SIG-M5 (cell line): ENCODE measurements at places on chromosomes 5 and 9.

DNA sequence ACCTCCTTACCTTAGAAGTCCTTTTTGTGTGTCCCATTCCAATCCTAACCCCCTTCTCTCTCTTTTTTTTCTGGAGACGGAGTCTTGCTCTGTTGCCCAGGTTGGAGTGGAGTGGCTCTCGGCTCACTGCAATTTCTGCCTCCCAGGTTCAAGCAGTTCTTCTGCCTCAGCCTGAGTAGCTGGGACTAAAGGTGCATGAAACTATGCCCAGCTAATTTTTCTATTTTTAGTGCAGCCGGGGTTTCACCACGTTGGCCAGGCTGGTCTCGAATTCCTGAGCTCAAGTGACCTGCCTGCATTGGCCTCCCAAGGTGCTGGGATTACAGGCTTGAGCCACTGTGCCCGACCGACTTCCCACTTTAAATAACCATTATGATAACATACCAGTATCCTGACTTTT, 17.5 kb downstream of the TMEM38B start:
- no peak for DNase-seq

GRCh38 chr5:9094582-9094981, 451.3 kb downstream of the SEMA5A start:
- DNase-seq = no peak

GRCh38 chr5:22751536-22751935, 101.6 kb downstream of the CDH12 start:
- DNase-seq = no peak

GRCh38 chr9:60546406-60546805, 367.8 kb upstream of the SPATA31A5 start:
- no peak for DNase-seq

DNA sequence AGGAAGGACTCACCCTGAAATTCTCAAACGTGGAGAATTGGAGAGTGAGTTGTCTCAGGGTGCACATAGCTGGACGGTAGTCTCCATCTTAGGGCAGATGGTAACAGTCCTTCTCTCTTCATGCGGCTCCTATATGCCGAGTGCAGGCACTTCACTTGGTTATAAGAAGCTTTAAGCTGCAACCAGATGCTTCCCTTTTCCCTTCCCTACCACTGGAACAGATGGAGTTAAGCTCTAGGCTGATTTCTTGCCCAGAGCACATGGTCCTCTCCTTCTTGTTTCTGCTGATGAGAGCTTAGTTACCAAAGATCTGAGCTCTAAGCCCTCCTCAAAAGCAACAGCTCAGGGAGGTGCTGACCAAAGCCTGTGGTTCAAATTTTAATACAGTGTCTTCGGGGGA, 355.7 kb downstream of the ARHGEF28 start:
- no peak for DNase-seq

DNA sequence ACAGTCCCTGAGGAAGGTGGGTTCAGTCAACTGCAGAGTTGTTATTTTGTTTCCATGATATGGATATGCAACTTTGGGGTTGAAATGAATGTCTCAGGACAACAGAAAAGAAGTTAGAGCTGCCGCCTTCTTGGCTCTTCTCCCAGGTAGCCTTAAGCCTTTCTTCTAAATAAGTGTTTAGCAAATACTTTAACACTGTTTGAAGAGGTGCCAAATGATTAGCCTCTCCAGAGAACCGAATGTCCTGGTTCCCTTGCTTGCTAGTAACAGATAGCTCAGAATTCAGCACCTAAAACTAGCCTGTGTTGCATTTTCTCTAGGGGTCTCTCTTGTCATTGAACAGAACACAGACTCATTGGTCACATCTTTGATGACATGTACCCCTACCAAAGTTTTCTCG, 127.7 kb upstream of the PIK3R1 start:
- no peak for DNase-seq

GRCh38 chr5:169971780-169972179, 8.5 kb downstream of the INSYN2B start:
- no peak for DNase-seq

- DNase-seq = no peak
These were observed 303.6 kb downstream of the FBXL17 start for GRCh38 chr5:108078345-108078744.

DNA sequence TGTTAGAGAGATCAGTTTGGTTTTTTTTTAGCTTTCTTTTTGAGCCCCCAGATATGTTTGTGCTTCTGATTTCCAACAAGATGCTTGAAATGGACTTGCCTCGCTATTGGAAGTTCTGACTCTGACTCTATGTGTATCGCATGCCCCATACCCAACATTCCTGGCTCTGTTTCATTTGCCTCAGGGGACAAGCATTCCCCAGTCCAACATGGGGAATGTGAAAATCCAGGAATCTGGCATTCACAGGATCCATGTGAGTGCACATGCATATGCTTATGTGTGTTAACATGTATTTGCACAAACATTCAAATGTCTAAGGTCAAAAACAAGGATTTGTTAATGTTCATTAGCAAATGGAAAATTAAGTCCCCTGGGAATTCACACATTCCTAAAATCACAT, 233.9 kb downstream of the TLR4 start:
- DNase-seq = no peak

DNA sequence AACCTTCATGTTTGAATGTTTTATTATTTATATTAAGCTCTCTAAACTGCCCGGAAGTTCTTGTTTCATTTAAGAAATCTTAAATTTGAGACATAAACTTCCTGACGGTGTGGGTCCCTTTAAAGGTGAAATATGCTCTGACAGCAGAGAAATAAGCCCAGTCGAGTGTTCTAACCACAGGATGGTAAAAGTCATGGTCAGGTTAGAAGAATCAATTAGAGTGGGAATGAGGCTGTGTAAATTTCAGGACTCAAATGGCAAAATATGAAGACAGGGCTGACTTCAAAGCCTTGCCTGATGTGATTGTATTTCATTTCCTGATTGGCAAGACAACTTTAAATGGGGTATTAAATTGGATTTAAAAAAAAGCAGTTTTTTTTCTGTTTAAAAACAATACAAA, 432.9 kb upstream of the BRINP1 start:
- DNase-seq = no peak

- DNase-seq = no peak
These were observed 49.9 kb upstream of the GARNL3 start for GRCh38 chr9:127214421-127215267.

GRCh38 chr9:122106576-122106975, 13.5 kb upstream of the TTLL11 start:
- no peak for DNase-seq

DNA sequence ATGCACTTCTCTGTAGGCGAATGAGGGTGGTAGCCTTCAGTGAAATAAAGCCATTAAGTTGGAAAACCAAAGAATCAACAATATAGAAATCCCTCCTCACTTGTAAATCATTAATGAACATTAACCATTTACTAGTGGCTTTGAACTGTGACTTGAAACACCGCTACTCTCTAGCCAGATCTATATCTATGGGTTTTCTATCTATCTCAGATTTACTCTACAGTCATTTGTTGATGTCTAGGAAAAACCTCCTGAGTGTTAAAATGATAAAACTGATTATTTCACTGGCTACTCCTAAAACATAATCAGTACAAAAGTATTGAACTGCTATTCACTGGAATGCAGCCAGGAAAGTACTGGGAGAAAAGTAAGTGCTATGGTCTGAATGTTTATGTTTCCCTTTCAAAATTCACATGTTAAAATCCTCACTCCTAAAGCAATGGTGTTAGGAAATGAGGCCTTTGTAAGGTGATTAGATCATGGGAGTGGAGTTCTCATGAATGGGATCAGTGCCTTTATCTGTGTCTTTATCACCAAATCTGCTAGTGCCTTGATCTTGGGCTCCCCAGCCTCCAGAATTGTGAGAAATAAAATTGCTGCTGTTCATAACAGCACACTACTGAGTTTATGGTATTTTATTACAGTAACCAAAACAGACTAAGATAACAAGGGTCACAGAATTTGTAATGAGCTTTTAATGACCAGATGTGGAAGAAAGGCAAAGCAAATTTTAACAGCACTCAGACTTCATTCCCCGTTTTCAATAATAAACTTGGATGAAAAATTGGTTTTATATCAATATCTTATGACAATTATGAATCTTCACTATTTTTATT, 8.6 kb upstream of the OXCT1 start:
- DNase-seq = no peak

GRCh38 chr9:15231788-15232635, 75.0 kb downstream of the TTC39B start:
- DNase-seq = no peak

DNA sequence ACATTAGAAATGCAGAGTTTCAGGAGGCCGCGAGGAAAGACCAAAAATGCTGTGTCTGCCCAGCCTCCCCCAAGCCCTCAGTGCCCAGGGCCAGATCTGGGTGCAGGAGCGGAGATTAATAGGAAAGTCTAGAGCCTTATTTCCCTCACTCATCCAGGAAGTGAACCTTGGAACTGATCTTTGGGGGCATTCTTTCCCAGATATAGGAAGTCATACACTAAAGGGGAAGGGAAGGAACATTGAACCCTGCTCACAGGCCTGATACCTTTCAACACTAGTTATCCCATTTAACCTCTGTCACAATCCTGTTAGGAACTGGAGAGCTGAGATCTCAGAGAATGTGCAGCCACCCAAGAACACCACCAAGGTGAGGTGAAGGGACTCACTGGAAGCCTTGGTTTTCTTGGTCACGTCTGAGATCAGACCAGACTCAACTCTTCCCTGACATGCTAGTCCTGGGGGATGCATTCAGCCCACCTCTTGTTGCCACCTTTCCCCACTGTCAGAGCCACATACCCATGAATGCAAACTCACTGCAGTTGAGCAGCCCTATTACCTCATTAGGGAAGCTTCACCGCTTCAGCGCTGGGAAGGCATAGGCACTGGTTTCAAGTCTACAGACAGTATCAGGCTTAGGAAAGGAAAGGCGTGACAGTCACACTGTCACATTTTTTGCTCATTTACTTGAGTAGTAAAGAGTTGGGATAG, 95.0 kb downstream of the KIAA1958 start:
- DNase-seq = no peak
